ENCODE measurements at places on chromosomes 5 and 9.
A peak's percentile ranks its signal among the peaks of the same experiment; 100 is the strongest.

GRCh38 chr9:98255061-98255577 is 330 bp downstream of the TBC1D2 start:
- DNase-seq, result peak; percentile 33

GRCh38 chr9:103458826-103459225 is 463.7 kb downstream of the CYLC2 start:
- no peak for DNase-seq

DNA sequence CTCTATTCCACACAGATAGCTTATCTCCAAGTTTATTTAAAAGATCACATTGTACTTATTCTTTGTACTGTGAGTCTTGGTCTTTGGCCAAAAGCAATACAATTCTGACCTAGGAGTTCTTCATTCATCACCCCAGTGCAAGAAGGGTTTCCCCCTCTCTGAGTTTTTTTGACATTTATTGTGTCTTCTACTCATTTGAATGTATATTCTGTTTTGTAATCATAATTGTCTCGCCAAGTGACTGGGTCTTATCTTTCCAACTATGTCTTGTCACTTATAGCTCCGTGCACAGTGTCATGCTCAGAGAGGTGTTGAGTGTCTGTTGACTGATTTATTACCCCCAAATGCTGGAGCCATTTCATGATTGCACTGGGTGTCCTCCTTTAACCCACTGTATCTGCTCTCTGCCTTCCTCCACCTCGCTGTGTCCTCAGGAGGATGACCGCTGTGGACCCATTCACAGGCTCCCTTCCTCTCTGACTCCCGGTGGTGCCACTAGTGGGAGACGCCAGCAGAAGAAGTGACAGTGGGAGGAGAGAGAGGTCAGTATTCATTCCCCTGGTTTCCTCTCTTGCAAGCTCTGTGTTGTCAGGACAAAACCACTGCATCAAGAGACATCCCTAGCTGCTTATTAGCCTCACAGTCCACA is 11.2 kb upstream of the TRIO start:
- DNase-seq, result no peak

DNA sequence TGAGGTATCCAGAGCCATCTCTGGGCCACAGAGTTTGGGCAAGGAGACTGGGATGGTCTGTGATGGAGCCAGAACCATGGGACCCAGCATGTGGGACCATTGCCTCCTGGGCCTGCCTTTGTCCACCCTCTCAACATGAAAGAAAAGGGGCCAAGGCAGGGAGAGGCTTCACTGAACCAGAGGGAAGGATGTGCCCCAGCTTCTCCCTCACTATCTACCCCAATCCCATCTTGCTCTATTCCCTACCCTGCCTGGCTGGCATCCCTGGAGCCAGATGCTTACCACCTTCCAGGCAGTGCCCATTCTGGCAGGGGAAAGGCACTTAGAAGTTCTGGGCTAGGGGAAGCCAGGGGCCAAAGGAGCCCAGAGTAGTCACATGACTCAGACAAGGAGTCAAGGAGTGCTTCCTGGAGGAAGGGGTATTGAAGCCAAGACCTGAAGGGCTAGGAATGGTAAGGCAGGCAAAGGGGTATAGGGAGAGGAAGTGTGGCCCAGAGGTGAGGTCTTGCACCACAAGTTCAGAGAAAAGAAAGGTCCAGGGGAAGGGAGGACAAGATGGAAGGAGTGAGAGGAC is 9.8 kb downstream of the PDLIM4 start:
- DNase-seq, result no peak

- no peak for DNase-seq
Measured at GRCh38 chr9:116842658-116843057, 155.6 kb downstream of the TRIM32 start.

GRCh38 chr9:122991370-122991830 is 42.1 kb upstream of the GPR21 start:
- no peak for DNase-seq

- DNase-seq, result no peak
Measured at GRCh38 chr5:6516823-6517222, 68.2 kb downstream of the UBE2QL1 start.

Measured in D721Med (cell line).